Non-pigmented ciliary epithelial cell (primary cell): ENCODE measurements at places on chromosomes 1 and 21.

- no peak for DNase-seq
Measured at GRCh38 chr1:27519331-27520258, 29.6 kb upstream of the WASF2 start.

DNA sequence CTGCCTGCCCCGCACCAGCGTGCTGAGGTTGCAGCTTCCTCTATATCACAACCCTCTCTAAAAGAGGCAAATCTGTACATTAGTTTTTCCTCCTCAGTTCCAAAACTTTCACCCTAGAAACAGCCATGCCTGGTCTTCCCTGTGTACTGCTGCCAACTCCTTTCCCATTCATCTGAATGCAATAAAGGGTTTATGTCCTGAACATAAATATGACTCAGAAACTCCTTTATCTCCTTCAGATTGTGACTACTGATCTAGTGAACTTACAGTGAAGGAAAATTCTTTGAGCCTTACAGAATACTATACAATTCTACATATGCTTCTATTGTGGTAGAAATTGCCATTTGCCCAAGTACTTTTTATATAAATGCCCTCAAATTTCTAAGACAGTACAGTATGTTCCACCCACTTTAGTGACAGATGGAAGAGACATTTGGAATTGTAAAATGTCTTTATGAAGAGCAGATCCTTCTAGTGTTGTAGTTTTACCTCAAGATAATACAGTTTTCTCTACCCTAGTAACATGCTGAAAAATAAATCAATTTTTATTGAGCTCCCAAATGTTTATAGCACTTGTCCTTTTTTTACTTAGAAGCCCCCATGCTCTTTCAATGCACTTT, 345.1 kb upstream of the SNX7 start:
- no peak for DNase-seq

GRCh38 chr1:172969611-172970010, 81.1 kb downstream of the TNFSF18 start:
- DNase-seq: no peak

- no peak for DNase-seq
Measured at GRCh38 chr1:227914801-227915563, 32.8 kb downstream of the WNT9A start.

DNA sequence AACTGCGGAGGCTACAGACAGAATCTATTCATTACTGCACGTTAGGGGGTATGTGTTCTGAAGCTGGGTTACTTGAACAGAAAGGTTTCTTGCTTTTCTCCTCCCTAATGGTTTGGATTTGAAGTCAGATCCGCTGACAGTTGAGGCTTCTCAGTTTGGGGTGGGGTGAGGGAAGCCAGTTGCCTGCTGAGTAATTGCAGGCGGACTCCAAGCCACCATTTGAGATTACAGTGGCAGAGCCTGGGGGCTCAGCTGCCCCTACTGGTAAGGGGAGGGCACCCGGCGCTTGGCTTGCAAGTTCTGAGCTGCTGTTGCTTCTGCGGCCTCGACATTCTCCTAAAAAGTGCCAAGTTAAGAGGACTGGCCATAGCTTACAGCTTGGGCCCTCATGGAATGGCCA, 2.0 kb downstream of the GRHL3 start:
- DNase-seq: no peak

DNA sequence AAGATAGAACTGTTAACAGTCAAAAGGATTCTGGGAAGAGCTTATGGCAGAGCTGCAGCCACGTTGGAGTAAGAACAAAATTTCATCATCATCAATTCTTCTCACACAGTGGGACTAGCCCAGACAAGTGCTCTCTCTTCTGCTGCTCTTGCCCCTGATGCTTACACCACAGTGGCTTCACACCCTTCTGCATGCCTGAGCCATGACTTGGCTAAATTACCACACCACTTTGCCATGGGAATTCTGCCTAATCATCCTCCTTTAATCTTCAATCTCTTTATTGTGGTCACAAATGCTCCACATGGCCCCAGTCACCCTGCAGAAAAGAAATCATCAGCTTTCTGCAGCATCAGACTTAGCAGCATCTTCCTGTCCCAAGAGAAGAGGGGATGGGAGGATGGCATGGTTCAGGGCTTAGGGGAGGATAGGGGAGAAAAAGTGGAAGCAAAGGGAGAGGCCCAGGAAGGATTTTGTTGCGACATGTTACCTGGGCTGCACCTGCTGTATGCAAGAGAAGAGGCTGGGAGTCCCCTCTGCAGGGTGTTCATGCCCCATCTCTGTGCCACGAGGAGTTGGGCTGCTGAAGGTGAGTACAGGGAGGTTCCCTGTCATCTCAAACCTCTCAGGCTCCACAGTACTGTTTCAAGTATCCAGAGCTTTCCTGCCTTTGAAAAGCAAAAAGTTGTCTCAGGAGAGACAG, 9.0 kb upstream of the RPTN start:
- DNase-seq: peak; percentile 91
